ENCODE measurements at places on chromosomes 2 and 18. TPM values are rescaled to one million over a fixed set of nuclear protein-coding genes. Genes with fewer than 3 reads are reported as not detected.

Gene FRZB
- 26.8 TPM for total RNA-seq

DNA sequence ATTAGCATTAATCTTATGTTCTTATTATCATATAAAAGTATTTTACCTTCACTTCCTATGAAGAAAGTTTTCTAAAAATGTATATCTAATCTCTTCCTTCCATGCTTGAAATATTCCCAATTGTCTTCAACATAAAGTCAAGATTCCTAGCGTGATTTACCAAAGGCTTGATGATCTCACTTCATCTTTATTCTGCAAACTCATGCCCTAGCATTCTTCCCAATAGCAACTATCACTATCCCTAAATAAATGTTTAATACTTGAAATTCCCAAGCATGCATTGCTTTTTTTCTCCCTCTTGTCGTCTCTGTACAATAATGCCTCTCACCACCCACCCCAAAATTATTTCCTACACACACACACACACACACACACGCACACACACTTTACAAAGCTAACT is 125.8 kb downstream of the VWC2L start:
- no peak for DNase-seq

DNA sequence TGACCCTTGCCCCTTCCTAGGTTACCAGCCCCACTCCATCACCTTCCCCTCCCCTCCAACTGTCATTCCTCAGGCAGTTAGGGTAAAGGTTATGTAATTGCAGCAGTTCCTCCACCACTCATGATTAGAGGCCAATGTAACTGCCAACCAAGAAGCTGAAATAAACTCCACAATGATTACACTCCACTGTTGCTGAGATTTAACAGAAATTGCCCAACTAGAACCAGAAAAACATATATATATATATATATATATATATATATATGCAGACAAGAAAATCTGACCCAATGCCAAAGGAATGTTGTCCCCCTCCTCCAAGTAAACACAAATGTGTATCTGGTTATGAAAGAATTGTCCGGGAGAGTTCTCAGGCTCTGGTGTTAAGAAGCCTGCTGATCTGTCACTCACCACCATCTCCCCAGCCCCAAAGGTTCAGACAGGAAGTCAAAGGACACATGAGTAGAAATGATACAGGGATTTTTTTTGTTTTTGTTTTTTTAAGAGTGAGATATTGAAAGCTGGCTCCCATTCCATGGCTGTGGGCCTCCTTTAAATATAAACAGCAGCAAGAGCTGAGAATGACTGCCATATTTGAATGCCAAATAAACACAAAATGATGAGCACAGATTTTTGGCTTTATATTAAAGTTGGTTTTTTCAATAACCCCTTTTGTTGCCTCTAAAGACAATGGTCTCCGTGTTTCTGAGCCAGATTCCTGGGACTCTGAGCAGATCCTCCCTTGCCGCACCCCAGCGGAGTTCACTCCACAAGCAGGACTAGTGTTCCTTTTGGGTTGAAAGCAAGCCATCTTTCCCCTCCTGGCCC is 127.2 kb upstream of the MAPRE2 start:
- no peak for DNase-seq

Gene TWIST2
- total RNA-seq, result 0.82 TPM

DNA sequence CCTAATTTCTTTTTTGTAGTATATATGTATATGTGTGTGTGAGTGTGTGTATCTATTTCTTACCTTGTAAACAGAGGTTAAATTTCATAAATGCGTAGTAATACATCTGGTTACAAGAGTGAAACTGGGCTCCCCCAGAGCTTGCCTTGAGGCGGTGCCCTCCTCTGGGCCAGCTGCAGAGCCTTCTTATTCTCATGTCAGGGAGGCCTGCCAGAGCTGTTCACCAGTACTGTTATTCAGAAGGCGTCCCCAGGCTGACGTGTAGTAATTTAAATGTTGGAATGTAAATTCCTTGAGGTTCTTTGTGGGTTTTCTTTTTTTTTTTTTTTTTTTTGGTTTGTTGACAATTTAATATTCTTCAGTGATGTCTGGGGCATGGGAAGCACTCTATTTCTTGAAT is 11.2 kb downstream of the COPS8 start:
- DNase-seq, result no peak

GRCh38 chr2:181563101-181563692 is 93.7 kb downstream of the CERKL start:
- no peak for DNase-seq

DNA sequence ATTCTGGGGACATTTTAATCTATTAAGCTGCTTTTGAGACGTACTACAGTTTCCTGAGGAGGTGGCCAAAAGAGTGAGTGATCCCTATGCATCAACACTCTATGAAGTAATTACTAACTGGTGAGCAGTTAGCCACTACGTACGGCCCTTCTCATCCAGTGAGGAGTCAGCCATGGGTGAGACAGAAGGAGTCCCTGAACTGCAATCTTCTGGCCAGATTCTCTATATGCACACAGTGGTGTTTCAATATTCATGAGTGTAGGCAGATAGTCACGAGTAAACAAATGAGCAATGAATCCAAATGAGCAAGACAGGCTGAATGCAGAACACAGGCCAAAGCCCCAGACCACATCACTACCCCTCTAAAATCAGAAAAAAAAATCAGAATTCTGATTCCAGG is 29.8 kb upstream of the TMEM214 start:
- DNase-seq, result no peak

- no peak for DNase-seq
Observed at GRCh38 chr2:210443527-210443926, 33.0 kb downstream of the LANCL1 start.

GRCh38 chr18:24306201-24306600 is 91.4 kb downstream of the OSBPL1A start:
- DNase-seq, result no peak

DNA sequence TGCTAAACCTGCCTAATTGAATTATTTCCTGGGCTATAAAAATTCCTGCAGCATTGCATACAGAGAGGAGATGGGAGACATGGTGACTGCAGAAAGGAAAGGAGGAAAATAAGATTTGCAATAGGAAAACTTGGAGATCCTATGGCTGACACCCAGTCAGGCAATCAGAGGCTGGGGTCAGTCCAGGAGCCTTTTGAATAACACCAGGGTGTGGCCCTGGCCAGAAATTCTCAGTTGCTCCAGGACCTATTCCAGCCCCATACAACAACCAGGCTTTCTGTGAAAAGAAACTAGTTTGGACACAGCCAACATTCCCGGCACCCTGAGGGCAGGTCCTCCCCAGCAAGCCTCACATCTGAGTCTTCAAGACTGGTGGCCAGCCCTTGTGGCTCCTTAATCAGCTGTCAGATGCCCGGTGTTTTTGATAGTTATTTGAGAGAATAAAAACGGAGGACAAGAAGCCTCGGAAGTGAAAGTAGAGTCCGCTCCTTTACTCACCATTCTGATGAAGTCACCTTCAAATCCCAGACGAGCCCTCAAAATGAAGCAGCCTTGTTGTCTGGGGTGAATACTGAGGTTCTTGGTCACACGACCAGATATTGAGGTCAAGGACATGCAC is 31.1 kb upstream of the GMCL1 start:
- no peak for DNase-seq

DNA sequence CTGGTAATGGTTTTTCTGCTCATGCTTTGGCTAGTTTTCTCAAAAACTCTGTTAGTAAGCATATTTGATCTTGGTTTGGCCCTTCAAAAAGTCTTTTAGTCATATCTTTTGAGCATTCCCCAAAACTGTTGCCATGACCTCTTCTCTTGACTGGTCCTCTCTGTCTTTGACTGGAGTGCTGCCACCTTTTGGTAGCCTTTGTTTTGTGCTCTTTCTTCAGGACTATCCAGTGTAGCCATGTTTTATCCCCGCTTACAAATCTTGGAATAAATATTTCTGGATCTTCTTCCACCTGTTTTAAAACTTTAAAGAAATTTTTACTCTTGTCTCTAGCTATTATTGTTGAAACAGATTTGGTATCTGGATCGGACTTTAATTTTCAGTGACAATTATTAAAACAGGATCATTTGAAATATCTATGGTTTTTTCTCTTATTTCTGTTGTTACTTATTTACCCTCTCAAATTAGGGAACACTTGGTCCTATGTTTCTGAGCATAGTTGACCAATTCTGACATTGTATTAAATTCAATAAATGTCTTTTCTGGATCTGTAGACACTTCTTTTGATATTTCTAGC is 965 bp upstream of the ELOA2 start:
- DNase-seq, result peak; percentile 20

DNA sequence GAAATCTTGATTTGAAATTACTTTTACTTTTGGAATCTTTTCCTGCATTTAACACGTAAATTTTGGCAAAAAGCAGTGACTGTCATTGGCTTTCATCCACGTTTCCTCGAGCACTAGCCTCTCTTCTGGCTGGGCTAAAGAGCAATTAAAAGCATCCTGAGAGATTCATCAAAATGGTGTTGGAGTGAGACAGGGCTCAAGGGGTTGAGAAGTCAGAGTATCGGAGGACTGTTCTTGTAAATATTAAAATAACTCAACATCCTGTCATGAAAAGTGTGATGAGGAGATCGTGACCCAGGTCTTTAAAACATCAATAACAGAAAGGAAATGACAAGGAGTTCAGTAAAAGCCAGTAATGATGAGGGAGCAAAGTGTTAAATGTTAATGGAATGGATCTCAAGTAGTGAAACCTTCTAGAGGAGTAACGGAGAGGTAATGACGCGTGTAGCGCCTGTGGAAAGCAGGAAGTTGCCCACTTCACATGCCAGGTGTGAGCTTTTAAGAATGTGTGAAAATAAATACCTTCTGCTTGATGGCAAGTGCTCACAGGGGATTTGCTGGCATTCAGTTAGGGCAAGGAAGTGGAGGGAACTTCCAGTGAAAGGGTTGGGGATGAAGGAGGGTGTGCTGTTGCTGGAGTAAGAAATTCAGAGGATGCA is 754.4 kb downstream of the ADCYAP1 start:
- no peak for DNase-seq

- no peak for DNase-seq
Observed at GRCh38 chr18:56402872-56403516, 235.4 kb downstream of the TXNL1 start.

DNA sequence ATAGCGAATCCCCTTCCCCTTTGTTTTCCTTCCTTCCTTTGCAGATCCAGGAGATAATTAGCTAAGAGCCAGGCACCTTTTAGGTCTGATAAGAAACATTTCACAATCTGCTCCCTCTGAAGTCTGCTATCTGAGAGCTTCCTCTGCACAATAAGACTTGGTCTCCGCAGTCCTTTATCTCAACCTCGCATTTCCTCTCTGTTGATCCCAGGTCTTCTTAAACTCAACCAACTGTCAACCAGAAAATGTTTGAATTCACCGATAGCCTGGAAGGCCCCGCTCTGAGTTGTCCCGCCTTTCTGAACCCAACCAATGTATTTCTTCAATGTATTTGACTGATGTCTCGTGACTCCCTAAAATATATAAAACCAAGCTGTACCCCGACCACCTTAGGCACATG is 78.4 kb upstream of the CTDP1 start:
- no peak for DNase-seq

Data from colonic mucosa (tissue), 4 donors.